ENCODE measurements at places on chromosomes 1 and 21. TPM values are rescaled to one million over a fixed set of nuclear protein-coding genes. Genes with fewer than 3 reads are reported as not detected.

ZYG11A gene
- 0.78 TPM for total RNA-seq

BATF3 gene
- total RNA-seq = 0.88 TPM

TRIM46 gene
- total RNA-seq = 2.3 TPM

SEMA4A gene
- 0.20 TPM for total RNA-seq

MYBPHL gene
- not detected for total RNA-seq

CBR3 gene
- 41.7 TPM for total RNA-seq

GRCh38 chr21:39288987-39289386 lies 24.4 kb downstream of the BRWD1 start:
- DNase-seq = no peak

DNA sequence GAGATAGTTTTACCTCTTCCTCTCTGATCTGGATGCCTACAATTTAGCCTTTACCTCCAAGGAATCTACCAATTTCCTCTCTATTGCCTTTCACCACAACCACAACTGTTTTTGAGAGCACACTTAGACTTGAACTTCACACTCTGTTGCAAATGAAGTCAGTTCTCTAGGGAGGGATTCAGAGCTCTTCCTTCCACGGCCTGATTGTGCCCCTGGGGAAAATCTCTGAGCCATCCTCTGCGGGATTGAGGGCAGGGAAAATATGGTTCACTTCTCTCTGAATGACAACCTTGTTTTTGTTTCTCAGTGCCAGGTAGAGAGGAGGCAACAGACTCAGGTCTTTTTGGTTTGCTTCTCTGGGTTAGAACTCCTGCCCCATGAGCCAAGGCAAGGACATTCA lies 35.4 kb upstream of the BCL10 start:
- DNase-seq = peak; percentile 60

DNA sequence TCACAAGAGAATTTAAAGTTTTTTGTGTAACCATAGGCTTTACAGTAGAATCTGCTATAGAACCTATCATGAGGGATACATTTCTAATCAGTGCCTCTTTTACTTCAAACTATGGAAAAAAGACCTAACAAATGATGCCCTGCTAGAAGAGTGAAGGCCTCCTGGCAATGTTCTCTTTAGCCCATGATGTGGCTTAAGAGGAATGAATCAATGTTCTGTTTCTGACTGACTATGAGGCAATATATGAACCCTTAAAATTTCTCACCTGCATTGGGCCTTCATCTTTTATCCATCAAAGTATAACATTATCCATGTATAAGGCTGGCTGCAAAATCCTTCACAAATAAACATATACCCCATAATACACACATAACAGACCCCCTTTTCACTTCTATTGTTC lies 65.7 kb upstream of the IL12RB2 start:
- no peak for DNase-seq

DNA sequence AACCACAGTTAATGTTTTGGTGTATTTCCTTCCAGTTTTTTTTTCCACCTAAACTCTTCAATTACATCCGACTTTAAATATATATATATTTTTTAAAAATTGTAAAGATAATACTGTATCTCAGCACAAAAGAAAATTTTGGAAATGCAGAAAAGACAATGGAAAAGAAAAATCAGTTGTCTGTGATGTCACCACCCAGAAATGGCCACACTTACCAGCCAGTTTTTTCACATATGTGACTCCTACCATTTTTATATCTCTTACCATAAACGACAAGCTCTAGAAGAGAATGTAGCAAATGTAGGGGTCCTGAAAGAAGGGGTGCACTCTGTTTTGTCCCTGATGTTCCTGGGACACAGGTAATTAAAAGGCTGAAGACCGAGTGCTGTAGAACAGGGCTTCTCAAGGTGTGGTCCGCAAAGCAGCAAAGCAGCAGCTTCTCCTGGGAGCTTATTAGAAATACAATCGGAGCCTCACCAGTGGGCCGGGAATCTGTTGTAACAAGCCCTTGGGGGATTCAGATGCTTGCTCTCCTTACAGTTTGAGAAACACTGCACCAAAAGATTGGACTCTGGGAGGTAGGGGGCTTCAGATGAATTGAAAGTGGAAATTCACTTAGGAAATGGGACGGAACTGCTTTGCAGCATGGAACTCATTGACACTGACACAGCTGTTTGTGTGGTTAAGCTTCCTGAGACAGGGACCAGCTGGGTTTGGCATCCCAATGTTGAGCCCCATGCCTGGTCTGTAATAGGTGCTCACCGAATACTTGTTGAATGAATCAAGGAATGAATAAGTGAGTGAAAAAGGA lies 44.1 kb downstream of the ALPL start:
- DNase-seq = peak; percentile 81

- peak; percentile 27 for DNase-seq
These were observed 169.9 kb downstream of the HS2ST1 start for GRCh38 chr1:87084244-87084836.

GRCh38 chr1:61293986-61294504 lies 211.7 kb downstream of the NFIA start:
- DNase-seq = no peak

DNA sequence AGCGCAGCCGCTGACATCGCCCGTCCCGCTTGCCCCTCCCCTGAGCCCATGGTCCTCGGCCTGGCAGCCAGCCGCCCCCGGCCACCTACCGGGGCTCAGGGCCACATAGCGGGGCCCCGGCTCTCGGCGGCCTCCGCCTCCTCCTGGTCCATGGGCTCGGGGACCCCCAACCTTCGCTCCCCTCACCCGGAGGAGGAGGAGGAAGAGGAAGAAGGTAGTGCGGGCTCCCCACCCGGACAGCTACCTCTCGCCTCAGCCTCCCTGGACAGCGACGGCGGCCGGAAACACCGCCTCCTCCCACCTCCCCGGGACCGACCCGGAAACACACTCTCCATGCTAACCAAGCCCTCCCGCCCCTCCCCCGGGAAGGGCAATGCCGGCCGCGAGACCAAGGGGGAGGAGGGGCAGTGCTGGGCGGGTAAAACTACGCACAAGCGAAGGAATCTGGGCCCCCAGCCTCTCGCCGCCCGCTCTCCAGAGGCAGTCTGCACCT lies at the start of gene KIAA0319L:
KIAA0319L (minus strand) TSS at position 286 of the 493 bp plus-strand sequence. CDS start 2,912 bp downstream, outside the sequence.
- DNase-seq = peak; percentile 85

- DNase-seq = no peak
These were observed 58.2 kb downstream of the TNFSF4 start for GRCh38 chr1:173148971-173149370.

- DNase-seq = no peak
These were observed 1136.4 kb downstream of the MRPL39 start for GRCh38 chr21:24470852-24471251.

- DNase-seq = no peak
These were observed 27.7 kb upstream of the LRRC7 start for GRCh38 chr1:69540052-69540451.

GRCh38 chr1:119159111-119159510 lies 18.7 kb upstream of the WARS2 start:
- no peak for DNase-seq

- peak; percentile 96 for DNase-seq
These were observed 53.4 kb downstream of the ZBTB18 start for GRCh38 chr1:244104309-244105060.

DNA sequence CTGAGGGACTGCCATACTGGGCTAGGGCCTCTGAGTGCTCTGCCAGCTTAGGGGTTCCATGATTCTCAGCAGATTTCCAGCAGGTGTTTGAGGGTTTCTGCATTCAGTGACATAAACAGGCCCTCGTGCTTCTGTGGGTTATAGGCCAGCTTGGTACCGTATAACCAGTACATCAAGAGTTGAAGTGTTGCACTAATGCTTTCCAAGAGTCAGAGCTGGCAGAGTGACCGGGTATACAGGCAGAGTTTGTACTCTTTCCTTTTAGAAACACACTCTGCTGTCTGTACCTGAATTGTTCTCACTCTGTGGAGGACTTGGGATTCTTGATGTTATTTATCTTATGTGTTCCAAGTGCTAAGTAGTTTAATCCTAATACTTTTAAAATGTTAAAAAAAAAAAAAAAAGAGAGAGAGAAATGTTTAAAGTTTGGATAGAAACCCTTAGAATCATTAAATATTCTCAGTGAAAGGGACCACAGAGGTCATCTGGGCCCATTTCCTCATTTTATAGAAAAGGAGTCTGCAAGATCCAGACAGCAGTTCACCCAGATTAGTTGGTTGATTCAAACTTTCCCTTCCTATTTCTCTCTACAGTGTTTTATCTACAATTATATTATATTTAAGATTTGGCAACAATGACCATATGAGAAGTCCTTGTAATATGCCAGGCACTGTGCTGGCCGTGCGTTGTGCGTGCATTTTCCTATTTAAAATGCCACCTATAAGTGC lies 325.8 kb downstream of the KIF26B start:
- DNase-seq = no peak

DNA sequence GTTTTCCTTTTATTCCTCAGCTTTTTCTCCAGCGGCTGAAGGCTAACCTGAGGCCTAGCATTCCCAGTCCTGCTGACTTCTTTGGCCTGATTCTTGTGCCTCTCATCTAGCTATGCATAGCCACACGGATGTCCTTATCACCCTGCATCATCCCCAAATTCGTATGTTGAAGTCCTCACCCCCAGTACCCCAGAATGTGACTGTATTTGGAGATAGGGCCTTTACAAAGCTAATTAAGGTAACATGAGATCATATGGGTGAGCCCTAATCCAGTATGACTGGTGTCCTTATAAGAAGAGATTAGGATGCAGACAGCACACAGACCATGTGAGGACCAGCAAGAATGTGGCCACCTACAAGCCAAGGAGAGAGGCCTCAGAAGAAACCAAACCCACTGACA lies 44.6 kb downstream of the CDCP2 start:
- DNase-seq = no peak

DNA sequence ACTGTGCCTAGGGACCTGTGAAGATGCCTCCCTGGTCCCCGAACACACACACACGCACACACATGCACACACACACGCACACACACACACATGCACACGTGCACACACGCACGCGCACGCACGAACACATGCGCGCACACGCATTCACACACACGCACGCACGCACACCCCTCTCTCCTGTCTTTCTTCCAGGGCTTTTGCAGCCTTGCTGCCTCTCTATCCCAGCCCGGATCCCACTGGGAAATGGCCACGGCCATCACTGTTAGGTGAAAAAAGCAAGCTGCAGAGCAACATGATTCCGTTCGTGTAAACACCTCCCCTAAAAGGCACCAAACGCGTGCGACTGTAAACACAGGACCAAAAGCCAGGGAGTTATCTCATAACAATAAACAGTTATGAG lies 39.7 kb downstream of the NKAIN1 start:
- no peak for DNase-seq

Data from RPMI7951 (cell line).